ENCODE measurements at places on chromosomes 7 and 10.

DNA sequence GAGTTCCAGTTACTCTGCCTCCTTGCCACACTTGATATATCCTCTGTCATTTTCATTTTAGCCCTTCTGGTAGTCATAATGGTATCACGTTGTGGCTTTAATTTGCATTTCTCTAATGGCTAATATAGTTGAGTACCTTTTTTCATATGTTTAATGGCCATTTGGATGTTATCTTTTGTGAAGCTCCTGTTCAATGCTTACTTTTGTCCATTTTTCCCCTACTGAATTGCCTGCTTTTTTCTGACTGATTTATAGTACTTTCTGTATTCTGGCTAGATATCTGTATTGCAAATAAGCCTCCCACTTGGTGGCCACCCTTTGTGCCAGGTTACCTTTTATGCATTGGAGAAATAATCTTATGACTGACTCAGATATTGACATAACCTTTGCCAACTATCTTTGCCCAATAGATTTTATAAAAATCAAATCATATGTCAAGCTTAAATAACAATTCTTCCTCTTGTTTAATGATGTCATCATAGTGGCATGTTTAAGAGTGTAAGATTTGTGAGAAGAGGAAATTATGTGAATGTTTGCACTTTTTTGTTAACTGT, 50.6 kb downstream of the PRPF18 start:
- no peak for DNase-seq

GRCh38 chr10:72030762-72031543, 57.4 kb downstream of the SPOCK2 start:
- no peak for DNase-seq

DNA sequence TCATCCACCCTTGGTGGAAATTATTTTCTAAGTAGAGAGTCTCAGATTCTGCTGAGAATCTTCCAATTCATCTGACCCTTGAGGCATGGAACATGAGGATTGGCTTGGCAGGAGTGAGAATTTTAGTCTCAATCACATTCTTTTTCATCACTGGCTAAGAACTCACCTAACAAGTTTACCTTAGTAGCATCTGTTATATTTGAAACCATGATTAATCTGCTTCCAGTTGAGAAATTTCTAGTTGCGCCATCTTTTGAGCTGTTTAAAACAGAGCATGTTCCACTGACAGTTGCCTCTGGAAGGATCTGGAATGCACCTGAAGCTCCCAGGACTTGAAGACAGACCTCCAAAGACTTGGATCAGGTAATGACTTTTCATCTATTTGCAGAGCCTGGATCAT, at the start of gene LIPK:
Gene LIPK, plus strand, starts transcription at position 292 of the 400 bp plus-strand sequence. CDS start 18,295 bp downstream, outside the sequence.
- no peak for DNase-seq

DNA sequence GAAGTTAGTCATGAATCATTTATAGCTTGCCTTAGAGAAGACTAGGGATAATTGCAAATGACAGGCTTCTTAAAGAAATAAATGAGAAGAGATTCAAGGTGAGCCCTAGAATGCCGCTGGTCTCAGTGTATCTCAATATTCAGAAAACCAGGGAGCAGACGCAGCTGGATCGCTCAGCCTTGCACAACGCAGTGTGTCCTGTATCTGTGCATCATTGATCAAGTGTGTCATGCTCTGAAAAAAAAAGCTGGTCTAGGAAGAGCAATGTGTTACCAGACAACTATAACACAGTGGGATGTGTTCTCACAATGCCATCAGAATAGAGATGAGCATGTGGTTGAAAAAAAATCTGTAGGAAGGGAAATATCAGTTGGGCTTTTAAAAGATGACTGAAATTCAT, 230.1 kb downstream of the CALN1 start:
- no peak for DNase-seq

- DNase-seq, result no peak
These were observed 2.9 kb downstream of the HKDC1 start for GRCh38 chr10:69223028-69223342.

DNA sequence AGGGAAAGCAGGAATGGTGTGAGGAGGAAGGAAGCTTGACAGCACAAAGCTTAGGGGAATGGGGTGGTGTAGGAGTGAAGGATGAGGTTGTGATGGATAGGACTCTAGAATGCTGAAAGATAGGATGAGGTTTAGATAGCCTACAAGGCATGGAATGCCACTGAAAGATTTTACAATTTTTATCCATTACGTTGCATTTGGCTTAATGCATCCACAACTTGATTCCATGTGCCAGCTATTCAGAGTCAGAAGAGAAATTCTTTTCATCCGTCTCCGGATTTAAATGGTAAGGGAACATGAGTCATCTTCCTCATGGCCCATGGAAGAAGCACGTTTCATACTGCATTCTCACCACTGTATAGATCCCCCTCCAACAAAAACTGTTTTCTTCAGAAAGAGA, 212.4 kb upstream of the BMPER start:
- no peak for DNase-seq

GRCh38 chr10:130775311-130775710, 536.2 kb downstream of the TCERG1L start:
- DNase-seq, result no peak

DNA sequence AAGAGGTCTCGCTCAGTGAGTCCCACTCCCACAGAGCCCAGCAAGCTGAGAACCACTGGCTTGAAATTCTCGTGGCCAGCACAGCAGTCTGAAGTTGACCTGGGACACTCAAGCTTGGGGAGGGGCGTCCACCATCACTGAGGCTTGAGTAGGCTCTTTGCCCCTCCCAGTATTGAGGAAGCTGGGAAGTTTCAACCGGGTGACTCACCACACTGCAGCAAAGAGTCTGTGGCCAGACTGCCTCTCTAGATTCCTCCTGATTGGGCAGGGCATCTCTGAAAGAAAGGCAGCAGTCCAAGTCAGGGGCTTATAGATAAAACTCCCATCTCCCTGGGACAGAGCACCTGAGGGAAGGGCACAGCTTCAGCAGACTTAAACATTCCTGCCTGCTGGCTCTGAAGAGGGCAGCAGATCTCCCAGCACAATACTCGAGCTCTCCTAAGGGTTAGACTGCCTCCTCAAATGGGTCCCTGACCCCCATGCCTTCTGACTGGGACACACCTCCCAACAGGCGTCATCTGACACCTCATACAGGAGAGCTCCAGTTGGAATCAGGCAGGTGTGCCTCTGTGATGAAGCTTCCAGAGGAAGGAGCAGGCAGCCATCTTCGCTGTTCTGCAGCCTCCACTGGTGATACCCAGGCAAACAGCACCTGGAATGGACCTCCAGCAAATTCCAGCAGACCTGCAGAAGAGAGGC, 970.9 kb upstream of the LRRN3 start:
- DNase-seq, result no peak

GRCh38 chr10:76255241-76255640, 823.8 kb downstream of the LRMDA start:
- no peak for DNase-seq

DNA sequence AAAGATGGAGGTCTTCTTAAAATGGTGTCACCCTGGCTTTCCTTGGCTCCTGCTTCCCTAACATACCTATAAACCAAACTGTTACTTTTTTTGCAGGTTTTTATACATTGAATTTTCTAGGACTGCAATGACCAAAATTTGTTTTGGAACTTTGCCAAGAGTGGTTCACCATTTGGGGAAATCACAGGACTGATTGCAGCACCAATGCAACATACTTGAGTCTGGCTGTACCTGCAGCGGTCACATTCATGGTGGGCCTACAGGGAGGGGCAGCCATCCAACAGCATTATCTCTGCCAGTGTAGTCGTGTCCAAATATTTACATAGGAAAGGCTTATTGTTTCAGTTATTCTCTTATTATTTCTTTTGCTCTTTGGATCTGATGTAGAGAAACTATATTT, 69.0 kb downstream of the HACD1 start:
- no peak for DNase-seq

DNA sequence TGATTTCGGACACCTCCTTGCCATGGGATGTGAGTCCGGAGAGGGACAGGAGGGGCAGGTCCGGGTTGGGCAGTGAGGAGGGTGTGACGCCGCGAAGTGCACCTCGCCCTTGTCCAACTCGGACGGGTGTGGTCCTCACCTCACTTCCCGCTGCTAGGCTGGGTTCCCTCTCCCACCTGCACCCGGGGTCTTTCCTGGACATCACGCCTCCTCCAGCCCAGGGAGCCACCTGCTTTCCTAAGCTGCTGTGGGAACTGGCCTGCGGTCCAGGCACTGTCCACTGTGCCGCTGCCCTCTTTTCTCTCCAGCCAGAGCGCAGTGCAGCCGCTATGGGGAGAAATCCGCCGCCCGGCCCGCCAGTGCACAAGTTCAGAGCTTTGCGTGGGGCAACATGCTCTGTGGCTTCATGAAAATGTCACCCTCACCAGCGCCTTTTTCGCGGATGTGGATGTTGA, 45.0 kb upstream of the ZNF716 start:
- DNase-seq, result no peak

GRCh38 chr7:1882451-1882850, 212.4 kb downstream of the ELFN1 start:
- DNase-seq, result no peak

- no peak for DNase-seq
These were observed 92.6 kb downstream of the MLLT10 start for GRCh38 chr10:21626457-21627161.

- no peak for DNase-seq
These were observed 129.8 kb downstream of the PRKG1 start for GRCh38 chr10:51204066-51204465.

DNA sequence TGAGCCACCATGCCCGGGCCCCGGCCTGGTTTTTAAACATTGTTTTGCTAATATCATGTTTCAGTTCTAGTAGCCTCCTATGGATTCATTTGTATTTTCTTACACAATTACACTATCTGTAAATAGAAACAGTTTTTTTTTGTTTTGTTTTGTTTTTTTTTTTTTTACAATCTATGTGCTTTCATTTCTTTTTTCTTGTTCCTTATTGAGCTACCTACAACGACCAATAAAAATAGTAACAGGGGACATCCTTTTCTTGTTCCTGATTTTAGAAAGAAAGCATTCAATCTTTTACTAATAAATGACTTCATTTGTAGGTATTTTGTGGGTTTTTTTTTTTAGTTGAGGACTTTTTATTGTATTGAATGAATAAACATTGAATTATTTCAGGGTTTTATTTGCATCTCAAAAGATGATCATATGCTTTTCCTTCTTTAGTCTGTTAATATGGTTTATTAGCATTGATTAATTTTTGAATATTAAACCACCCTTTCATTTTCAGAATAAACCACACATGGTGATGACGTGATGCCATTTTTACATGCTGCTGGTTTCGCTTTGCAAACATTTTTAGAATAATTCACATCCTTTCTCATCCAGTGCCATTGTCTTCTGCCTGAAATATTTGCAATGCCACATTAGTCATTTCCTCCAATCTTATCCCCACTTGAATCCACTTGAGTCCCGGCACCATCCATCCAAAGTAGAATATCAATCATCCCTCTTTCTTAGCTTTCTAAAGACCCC, 18.1 kb upstream of the AKR1E2 start:
- DNase-seq, result no peak

DNA sequence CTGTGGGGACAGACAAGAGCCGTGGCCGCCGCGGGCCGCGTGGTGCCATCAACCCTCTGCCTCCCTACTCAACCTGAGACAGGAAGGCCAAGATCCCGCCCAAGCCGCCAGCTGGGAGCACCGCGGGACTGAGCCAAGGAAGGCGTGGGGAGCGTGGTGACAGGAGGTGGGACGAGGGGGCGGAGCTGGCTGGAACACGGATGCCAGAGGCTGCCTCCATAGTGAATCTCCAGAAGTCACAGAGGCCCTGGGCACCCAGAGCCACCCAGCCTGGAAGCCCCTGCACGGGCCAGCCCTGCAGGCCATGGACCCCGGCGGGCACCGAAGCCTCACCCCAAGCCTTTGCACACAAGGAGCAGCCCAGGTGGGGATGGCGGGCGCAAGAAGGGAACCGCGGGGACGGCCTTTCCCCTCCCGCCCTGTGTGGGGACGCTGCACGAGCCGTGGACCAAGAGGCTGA, 18.1 kb upstream of the DPYSL4 start:
- DNase-seq, result no peak

DNA sequence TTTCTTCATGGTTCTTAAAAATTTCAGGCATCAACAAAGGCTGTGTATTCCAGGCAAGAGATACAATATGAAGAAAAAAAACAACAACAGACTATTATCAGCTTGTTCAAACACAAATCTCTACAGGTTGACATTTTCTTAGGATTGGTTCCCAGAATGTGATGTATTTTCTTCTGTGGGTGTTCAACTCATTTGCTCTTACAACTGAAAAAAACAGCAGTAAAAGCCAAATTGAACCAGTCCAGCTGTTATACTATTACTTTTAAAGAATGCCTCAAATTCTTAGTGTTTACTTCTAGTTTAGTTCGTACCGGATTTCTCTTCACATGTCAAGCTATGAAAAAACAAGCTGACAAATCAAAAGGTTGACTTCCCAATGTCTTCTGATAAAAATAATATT, 60.7 kb downstream of the CNTNAP2 start:
- DNase-seq, result no peak

DNA sequence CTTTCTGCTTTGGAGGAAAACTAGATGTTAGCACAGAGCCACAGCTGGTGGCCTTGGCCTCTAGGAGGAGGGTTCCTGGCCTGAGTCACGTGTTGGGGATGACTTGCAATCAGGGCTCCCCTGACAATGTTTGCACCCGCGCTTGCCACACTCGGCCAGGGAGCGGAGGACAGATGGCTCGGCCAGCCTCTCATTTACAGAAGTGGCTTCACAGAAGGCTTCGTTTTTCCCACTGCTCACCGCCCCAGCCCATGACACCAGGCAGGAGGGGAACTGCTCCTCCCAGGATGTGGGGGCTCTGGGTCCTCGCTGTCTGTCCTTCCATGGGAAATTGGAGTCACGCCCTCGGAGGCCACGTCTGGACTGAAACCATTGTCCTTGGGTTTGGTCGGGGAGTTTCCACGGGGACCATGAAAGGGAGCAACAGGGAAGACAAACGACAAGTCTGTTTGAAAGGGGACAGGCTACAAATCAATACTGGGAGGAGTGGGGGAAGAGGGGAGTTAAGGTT, 49.6 kb upstream of the UBE3C start:
- no peak for DNase-seq

- DNase-seq, result no peak
These were observed 915.4 kb upstream of the AUTS2 start for GRCh38 chr7:68682910-68683309.

- no peak for DNase-seq
These were observed 1.7 kb downstream of the SCRN1 start for GRCh38 chr7:29987811-29988317.

DNA sequence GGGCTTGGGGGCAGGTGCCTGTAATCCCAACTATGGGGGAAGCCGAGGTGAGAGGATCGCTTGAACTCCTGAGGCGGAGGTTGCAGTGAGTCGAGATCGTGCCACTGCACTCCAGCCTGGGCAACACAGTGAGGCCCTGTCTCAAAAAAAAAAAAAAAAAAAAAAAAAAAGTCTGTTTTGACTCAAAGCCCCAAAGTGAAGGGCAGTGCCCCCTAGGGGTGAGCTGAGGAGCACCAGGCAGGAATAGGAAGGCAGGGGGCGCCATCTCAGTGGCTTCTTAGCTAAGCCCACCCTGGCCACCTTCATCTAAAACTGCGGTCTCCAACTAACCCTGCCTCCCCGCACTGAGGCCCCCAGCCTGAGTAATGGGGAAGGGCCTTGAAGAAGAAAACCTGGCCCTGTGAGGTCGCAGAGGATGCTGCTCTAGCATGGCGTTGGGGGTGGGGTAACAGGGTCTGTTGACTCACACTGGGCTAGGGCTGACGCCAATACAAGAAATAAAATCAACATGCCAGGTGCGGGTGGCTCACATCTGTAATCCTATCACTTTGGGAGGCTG, 9.8 kb downstream of the PODXL start:
- DNase-seq, result peak; percentile 59

- no peak for DNase-seq
These were observed 398.9 kb upstream of the GALNT17 start for GRCh38 chr7:70733090-70733489.
